ENCODE measurements at places on chromosomes 4 and X. TPM values are rescaled to one million over a fixed set of nuclear protein-coding genes. Genes with fewer than 3 reads are reported as not detected.

GRCh38 chr4:100016191-100016590 lies 66.1 kb upstream of the H2AZ1 start:
- no peak for DNase-seq

- DNase-seq = peak; percentile 22
Observed at GRCh38 chrX:140572724-140573123, 67.9 kb upstream of the SOX3 start.

CFAP99 gene
- not detected for total RNA-seq

PNMA6A gene
- 1.2 TPM for total RNA-seq

All from umbilical cord (tissue), 2 donors.